AG20443 (cell line): ENCODE measurements at places on chromosomes 3 and 15.

GRCh38 chr15:39358441-39359041, 222.3 kb upstream of the THBS1 start:
- DNase-seq = peak; percentile 50

- peak; percentile 11 for DNase-seq
These were observed 1108.3 kb downstream of the ROBO1 start for GRCh38 chr3:78659386-78659987.

DNA sequence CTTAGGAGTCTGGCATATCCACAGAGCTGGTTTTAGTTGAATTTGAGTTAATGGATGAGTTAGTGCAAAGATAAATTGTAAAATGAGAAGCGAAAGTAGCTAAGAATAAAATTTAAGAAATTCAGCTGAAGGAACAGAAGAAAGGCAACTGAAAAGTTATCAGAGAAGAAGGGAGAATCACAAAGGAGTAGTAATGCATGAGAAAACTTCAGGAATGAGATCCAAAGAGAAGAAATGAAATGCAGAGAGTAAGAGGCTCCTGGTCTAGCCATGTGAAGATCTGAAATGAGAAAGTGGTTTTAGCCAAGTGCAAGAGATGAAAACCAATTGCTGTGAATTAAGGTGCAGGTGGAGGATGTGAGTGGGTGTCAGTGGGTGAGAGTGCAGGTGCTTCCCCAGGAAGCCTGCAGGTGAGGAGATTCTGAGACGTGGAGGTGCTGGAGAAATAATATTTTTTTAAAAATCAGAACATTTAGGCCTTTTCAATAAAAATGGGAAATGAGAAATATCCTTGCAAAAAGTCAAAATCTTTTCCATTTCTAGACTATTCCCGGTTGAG, 18.5 kb downstream of the KBTBD8 start:
- DNase-seq = no peak

DNA sequence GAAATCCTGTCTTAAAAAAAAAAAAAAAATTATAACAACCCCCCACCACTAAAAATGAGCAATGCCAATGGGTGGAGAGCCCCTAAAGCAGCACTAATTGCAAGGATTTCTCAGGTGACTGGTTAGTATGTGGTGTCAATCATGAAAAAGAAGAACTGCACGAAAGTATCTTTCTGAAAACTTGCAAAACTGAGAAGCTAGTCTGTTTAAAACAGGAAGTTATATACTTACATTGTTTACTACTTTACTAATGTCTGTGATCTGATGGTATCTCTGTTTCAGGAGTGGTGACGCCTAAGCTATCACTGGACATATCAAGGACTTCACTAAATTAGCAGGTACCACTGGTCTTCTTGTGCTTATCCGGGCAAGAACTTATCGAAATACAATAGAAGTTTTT, at the start of gene CCR3:
Gene CCR3 (plus strand): TSS at position 341 of the 400 bp plus-strand sequence. CDS start 22,699 bp downstream, outside the sequence.
- DNase-seq = no peak

- DNase-seq = peak; percentile 50
These were observed 478 bp downstream of the BNC1 start for GRCh38 chr15:83283813-83284558.

- DNase-seq = no peak
These were observed 67.1 kb downstream of the CRYGS start for GRCh38 chr3:186477033-186477432.

- peak; percentile 56 for DNase-seq
These were observed 141.5 kb downstream of the DUT start for GRCh38 chr15:48472756-48473155.

GRCh38 chr3:177835917-177836316, 638.6 kb upstream of the TBL1XR1 start:
- DNase-seq = peak; percentile 46

- DNase-seq = peak; percentile 6
These were observed 10.6 kb downstream of the RAB6B start for GRCh38 chr3:133884887-133885711.

GRCh38 chr3:52685285-52685708, 416 bp downstream of the PBRM1 start:
- DNase-seq = peak; percentile 96

DNA sequence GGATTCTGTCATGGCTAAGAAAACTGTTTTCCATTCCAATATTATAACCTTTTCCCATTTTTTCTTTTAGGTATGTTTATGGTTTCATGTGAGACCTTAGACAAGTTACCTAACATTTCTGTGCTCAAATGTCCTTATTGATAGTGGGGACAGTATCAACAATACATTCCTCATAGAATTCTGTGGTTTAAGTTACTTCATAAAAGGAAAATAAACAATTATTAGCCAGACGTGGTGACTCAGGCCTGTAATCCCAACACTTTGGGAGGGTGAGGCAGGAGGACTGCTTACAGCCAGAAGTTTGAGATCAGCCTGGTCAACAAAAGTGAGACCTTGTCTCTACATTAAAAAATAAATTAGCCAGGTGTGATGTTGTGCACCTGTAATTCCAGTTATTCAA, 436.8 kb upstream of the CNTN4 start:
- DNase-seq = no peak

GRCh38 chr3:54168451-54168850, 46.1 kb downstream of the CACNA2D3 start:
- DNase-seq = no peak

GRCh38 chr3:55607844-55608243, 120.7 kb upstream of the WNT5A start:
- DNase-seq = no peak

- no peak for DNase-seq
These were observed 437.1 kb downstream of the SHQ1 start for GRCh38 chr3:72411126-72411525.

- no peak for DNase-seq
These were observed 38.1 kb upstream of the NECTIN3 start for GRCh38 chr3:111033470-111034050.

GRCh38 chr3:73349657-73350056, 275.1 kb downstream of the PDZRN3 start:
- DNase-seq = no peak

DNA sequence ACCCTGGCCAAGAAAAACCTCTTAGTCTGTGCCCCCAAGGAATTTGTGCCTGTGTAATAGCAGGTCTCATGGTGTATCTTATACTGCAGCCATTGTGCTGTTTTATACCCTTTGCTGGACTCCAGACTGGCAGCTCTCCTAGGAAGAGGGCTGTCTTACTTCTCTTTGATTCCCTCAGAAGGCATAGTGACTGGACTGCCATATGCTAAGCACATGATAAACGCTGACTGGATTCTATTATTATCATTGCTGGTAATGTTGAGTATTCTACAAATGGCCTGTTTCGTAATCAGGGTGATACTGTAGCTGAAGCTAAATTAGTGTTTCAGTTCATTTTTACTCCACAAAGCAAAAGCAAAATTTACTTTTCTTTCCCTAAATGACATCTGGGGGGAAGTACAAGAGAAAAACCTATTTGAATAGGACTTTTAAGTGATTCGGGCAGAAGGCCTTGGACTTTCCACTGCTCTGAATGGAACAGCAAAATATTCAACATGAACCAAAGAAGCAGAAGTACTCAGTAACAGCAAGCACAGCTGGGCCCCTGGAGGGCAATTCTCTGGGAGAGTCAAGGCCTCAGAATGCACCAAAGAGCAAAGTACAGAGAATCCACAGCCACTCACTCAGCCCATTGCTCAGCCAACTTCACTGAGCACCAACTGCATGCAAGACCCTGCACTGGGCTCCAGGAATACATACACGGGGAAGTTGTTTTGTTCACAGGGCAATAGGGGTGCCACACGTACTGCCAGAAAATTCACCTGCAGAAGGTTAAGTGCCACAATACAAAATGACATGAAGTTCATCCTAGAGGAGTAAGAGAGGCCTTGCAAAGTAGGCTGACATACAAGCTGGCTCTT, 7.9 kb upstream of the BCL2A1 start:
- peak; percentile 71 for DNase-seq

GRCh38 chr3:128946411-128946810, 47.5 kb downstream of the CFAP92 start:
- DNase-seq = peak; percentile 44

DNA sequence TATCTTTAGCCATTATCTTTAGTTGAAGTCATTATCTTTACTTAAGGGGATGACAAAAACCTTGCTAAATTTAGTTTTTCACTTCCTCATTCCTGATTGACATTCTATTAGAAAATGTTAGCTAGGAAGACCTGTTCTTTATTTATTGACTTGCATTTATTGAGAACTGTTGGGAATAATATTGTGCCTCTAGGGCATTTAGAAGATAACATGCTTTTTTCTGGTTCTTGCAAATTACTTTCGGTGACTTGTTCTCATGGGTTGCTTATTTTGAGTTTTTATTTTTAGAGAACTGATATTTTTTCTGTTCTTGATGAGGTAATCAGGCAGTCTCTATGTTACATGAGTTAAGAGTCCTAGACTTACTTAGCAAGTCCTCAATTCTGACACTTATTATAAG, 48.3 kb upstream of the CTDSPL start:
- DNase-seq = no peak

DNA sequence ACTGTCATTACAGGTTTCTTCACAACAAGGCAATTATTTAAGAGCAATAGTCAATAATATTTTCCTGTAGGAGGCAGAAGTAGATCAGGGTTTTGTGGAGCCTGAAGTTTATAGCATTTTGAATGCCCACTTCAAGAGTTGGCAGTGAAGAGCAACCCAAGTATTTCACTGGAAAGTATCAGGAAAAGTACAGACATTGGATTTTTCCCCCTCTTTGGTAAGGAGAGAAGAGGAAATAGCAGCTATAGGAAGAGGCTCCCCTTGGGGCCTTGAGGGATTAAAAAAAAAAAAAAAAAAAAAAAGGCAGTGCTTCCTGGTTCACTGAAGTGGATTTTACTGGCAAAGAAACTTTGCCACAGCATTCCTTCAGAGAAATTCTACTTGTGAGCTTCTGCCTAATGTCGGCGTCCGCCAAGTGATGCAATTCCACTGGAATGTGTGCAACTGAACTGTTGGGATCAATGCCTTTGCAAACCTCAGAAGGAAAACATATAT, 5.7 kb upstream of the CNTN6 start:
- peak; percentile 53 for DNase-seq

GRCh38 chr3:159540882-159541495, 447.6 kb upstream of the IL12A start:
- no peak for DNase-seq

GRCh38 chr3:32614956-32615355, 44.3 kb upstream of the DYNC1LI1 start:
- DNase-seq = peak; percentile 52

GRCh38 chr3:161028555-161029153, 76.5 kb downstream of the B3GALNT1 start:
- no peak for DNase-seq
